ENCODE measurements at places on chromosomes 5 and 9. TPM values are rescaled to one million over a fixed set of nuclear protein-coding genes. Genes with fewer than 3 reads are reported as not detected.

LSM11 gene
- 7.2 TPM for total RNA-seq

CLIC3 gene
- total RNA-seq: 7.8 TPM

CCL27 gene
- not detected for total RNA-seq

ANKRD33B gene
- total RNA-seq: 13.8 TPM

IGFBPL1 gene
- not detected for total RNA-seq

DBH gene
- not detected for total RNA-seq

TEK gene
- not detected for total RNA-seq

NSG2 gene
- not detected for total RNA-seq

- DNase-seq: no peak
- no peak overlapping the region for H3K4me3 ChIP-seq
- H3K36me3 ChIP-seq: no peaks in the 10 kb centered on the region
- peaks cover 9% of the 10 kb centered on the region for H3K4me1 ChIP-seq
- no peaks in the 10 kb centered on the region for H3K27me3 ChIP-seq
Observed at GRCh38 chr9:84874022-84874421, 204.5 kb downstream of the NTRK2 start.

DNA sequence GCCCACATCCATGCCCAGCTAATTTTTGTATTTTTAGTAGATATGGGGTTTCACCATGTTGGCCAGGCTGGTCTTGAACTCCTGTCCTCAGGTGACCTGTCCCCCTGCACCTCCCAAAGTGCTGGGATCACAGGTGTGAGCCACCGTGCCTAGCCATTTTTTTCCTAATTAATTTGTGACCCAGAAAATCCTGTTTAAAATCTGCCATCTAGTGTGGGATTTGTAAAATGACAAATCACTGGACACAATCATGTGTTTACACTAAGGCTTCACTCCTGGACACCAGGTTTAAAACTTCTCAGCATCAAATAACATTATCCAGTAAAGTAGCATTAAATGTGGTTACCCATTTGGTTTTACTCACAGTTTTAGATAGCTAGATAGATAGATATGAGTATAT, 18.6 kb upstream of the KDM4C start:
- DNase-seq: no peak
- H3K27ac ChIP-seq: no peak overlapping the region
- H3K36me3 ChIP-seq: no peaks in the 10 kb centered on the region
- no peak overlapping the region for H3K4me3 ChIP-seq
- H3K4me1 ChIP-seq: no peaks in the 10 kb centered on the region

GRCh38 chr5:76528547-76529331, 94.5 kb downstream of the F2RL2 start:
- H3K4me3 ChIP-seq: no peak overlapping the region
- peaks cover 40% of the 10 kb centered on the region for H3K4me1 ChIP-seq
- H3K27me3 ChIP-seq: no peaks in the 10 kb centered on the region
- peaks cover 12% of the 10 kb centered on the region for H3K36me3 ChIP-seq

DNA sequence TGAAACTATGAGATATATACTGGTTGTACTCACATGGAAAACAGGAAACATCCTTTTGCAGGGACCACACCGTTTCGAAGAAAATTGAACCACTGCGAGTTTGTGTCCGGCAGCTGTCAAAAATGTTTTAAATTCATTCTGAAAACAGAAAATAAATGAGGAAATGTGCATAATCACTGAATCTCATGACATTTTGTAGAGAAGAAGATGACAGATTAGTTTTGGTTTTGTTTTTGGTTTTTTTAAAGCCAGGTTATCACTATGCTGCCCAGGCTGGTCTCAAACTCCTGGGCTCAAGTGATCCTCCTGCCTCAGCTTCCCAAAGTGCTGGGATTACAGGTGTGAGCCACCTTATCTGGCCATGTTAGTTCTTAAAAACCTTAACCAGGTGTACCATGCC, 3.5 kb downstream of the TXNDC8 start:
- H3K27ac ChIP-seq: no peak overlapping the region
- H3K4me1 ChIP-seq: no peaks in the 10 kb centered on the region
- H3K27me3 ChIP-seq: peaks cover 4% of the 10 kb centered on the region
- no peaks in the 10 kb centered on the region for H3K36me3 ChIP-seq
- no peak overlapping the region for H3K4me3 ChIP-seq
- DNase-seq: no peak

GRCh38 chr5:106759581-106759980, 911.2 kb downstream of the EFNA5 start:
- H3K27ac ChIP-seq: no peak overlapping the region
- no peak for DNase-seq
- no peaks in the 10 kb centered on the region for H3K36me3 ChIP-seq

DNA sequence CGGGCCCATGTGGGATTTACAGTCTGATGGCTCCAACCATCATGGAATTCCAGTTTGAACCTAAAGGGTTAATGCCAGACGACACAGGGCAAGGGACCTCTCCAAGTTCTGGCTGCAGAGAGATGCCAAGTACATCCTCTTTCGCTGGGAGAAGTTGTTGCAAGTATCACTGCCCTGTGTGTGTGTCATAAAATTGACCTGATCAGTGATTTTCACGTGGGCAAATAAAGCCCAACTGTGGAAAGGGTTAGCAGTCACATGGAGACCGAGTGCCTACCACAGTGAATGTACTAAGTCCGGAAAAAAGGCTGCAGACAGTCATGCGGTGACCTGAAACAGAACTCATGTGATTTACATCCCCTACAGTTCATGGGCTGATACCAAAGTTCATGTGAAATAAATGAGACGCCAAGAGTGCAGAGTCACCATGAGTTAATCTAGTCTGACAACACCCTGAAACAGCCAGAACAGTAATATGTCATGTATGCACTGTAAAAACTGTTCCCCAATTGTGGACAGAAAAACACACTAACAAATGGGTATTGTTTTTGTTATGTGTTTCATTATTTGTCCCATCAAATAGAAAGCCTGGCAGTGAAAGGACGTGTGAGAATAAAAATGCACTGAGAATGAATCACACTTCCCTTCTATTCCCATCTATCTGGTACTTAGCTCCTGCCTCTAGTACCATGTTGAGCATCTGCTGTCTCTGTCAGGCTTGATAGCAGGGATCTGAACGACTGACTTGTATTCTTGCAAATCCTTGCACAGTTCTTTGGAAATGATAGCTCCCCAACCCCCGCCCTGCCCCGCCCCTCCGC, 115.7 kb downstream of the SUSD1 start:
- peaks cover 43% of the 10 kb centered on the region for H3K36me3 ChIP-seq
- no peak overlapping the region for H3K4me3 ChIP-seq
- H3K27me3 ChIP-seq: no peaks in the 10 kb centered on the region
- H3K4me1 ChIP-seq: peaks cover 22% of the 10 kb centered on the region
- DNase-seq: no peak
- no peak overlapping the region for H3K27ac ChIP-seq

DNA sequence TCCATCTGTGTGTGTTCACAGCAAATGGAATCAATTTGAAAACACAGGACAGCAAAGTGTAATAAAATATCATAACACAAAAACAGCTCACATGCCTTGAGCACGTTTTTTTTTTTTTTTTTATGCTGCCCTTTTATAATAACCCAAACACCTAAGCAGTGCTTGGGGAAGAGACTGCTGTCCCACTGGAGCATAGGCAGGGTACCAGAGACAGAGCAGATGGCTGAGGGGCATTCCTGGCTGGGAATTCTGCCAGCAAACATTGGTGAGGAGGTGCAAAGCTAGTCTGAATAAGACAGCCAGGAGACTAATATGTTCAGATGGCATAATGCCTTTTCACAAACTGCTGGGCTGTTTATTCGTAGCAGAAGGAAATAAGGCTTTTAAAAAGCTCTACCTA, 58.1 kb upstream of the SV2C start:
- H3K27ac ChIP-seq: no peak overlapping the region
- no peak overlapping the region for H3K4me3 ChIP-seq
- H3K36me3 ChIP-seq: no peaks in the 10 kb centered on the region
- H3K27me3 ChIP-seq: peaks cover 58% of the 10 kb centered on the region
- no peaks in the 10 kb centered on the region for H3K4me1 ChIP-seq

GRCh38 chr9:13448482-13448881, 169.0 kb upstream of the MPDZ start:
- no peak overlapping the region for H3K4me3 ChIP-seq
- H3K27ac ChIP-seq: no peak overlapping the region
- DNase-seq: no peak
- no peaks in the 10 kb centered on the region for H3K27me3 ChIP-seq
- H3K4me1 ChIP-seq: no peaks in the 10 kb centered on the region

DNA sequence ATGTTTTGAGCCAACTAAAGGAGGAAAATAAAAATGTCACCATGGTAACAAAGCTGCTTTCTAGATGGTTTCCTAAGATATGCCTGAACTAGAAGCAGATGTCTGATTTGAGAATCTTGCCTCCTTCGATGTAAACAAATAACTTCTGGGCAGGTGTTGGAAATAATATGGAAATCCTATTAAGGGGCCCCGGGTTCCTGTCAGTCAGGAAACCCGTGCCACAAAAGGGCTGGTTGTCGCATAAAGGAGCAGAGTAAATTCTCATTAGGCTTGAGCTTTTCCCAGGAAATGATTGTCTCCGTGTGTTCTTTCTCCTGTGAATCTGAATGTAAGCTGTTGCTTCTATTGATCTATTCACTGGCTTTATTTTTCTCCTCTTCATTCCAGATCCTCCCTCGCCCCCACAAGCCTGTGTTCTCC, 90.8 kb downstream of the TLE4 start:
- no peak for DNase-seq
- H3K27ac ChIP-seq: no peak overlapping the region
- peaks cover 7% of the 10 kb centered on the region for H3K4me1 ChIP-seq
- no peak overlapping the region for H3K4me3 ChIP-seq
- peaks cover 15% of the 10 kb centered on the region for H3K36me3 ChIP-seq

GRCh38 chr5:83430130-83431010, 41.2 kb upstream of the VCAN start:
- no peaks in the 10 kb centered on the region for H3K36me3 ChIP-seq
- no peak overlapping the region for H3K4me3 ChIP-seq
- H3K4me1 ChIP-seq: no peaks in the 10 kb centered on the region

- H3K27me3 ChIP-seq: no peaks in the 10 kb centered on the region
- H3K4me3 ChIP-seq: no peak overlapping the region
- no peaks in the 10 kb centered on the region for H3K4me1 ChIP-seq
- H3K27ac ChIP-seq: no peak overlapping the region
Observed at GRCh38 chr9:127102176-127102575, 20.3 kb downstream of the ANGPTL2 start.

- no peak overlapping the region for H3K27ac ChIP-seq
- no peak overlapping the region for H3K4me3 ChIP-seq
- peaks cover 48% of the 10 kb centered on the region for H3K27me3 ChIP-seq
- no peak for DNase-seq
Observed at GRCh38 chr5:78565395-78565794, 83.2 kb downstream of the LHFPL2 start.

- no peak overlapping the region for H3K4me3 ChIP-seq
- no peak overlapping the region for H3K27ac ChIP-seq
- DNase-seq: no peak
- H3K4me1 ChIP-seq: peaks cover 16% of the 10 kb centered on the region
- peaks cover 3% of the 10 kb centered on the region for H3K36me3 ChIP-seq
- no peaks in the 10 kb centered on the region for H3K27me3 ChIP-seq
Observed at GRCh38 chr9:36451949-36452348, 51.9 kb upstream of the RNF38 start.

GRCh38 chr5:16807547-16807864, 128.6 kb downstream of the MYO10 start:
- H3K36me3 ChIP-seq: no peaks in the 10 kb centered on the region
- H3K27ac ChIP-seq: no peak overlapping the region
- H3K27me3 ChIP-seq: peaks cover 2% of the 10 kb centered on the region

GRCh38 chr9:135647884-135648283, 8.5 kb upstream of the GLT6D1 start:
- H3K27ac ChIP-seq: no peak overlapping the region
- H3K27me3 ChIP-seq: no peaks in the 10 kb centered on the region
- H3K36me3 ChIP-seq: peaks cover 8% of the 10 kb centered on the region
- H3K4me3 ChIP-seq: no peak overlapping the region
- DNase-seq: no peak
- no peaks in the 10 kb centered on the region for H3K4me1 ChIP-seq

GRCh38 chr5:94759961-94760360, 141.5 kb downstream of the SLF1 start:
- H3K36me3 ChIP-seq: no peaks in the 10 kb centered on the region
- no peak for DNase-seq
- H3K4me3 ChIP-seq: no peak overlapping the region
- H3K27ac ChIP-seq: no peak overlapping the region
- H3K4me1 ChIP-seq: no peaks in the 10 kb centered on the region
- H3K27me3 ChIP-seq: peaks cover 10% of the 10 kb centered on the region

DNA sequence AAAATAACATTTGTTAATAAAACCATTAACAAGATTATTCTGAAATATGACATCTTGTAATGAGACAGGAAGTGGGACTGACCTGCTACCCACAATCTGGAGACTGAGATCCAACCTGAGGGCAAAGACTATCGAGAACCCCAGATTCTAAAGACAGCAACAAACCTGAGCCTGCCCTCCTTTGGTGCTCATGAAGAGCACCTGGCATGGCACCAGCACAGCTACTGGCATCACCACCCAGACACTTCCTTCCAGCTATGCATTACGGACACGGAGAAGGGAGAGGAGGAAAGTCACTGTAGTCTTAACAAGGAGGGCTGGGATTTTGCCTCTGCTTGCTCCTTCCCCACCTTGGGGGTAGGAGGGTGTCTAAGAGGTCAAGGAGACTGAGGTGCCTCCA, 105.5 kb downstream of the AUH start:
- peaks cover 53% of the 10 kb centered on the region for H3K4me1 ChIP-seq
- DNase-seq: no peak
- H3K27ac ChIP-seq: peak overlapping the region; percentile 74
- peaks cover 26% of the 10 kb centered on the region for H3K36me3 ChIP-seq

DNA sequence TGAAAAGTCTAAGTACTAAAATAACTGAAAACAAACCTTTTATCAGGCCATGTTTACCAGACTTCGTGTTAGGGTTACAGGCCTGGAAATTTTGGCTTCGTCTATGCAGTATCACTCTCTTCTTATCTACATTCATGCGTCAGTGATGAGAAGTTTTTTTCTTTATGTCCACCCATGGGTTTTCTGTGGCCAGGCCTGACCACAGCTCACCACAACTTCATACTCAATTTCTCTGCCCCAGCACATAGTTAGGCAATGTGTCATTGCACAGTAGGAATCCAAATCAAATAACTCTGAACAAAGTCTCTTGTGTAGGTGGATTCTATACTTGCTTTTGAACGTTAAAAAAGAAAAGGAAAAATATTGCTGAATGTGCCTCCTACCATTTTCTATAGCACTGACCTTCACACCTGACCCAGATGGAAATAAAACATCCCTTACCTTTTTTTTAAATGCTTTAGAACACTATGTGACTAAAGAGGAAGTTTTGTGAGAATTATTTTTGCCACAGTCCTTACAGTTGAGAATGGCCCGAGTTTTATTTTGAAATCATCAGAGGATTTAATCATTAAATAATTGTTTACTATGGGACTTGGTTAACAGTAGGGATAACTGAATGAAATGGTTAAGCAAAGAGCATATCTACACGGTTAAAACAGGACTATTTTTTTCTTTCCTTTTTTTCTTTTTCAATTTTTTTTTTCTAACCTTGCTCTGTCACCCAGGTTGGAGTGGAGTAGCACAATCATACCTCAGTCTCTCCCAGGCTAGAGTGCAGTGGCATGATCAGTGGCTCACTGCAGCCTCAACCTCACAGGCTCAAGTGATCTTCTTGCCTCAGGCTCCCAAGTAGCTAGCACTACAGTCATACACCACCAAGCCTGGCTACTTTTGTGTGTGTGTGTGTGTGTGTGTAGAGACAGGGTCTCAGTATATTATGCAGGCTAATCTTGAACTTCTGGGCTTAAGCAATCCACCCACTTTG, 1247.0 kb upstream of the ACO1 start:
- H3K36me3 ChIP-seq: no peaks in the 10 kb centered on the region
- no peak for DNase-seq

Data from activated CD8-positive, alpha-beta memory T cell treated with anti-CD3 and anti-CD28 coated beads, Interleukin-2, amount 10 ng/mL, durations not matched to agents 7 days and 5 days (primary cell).